DMS 273 treated with DMSO at 0.1 percent for 48 hours (cell line): ENCODE measurements at places on chromosomes 1 and 21.

DNA sequence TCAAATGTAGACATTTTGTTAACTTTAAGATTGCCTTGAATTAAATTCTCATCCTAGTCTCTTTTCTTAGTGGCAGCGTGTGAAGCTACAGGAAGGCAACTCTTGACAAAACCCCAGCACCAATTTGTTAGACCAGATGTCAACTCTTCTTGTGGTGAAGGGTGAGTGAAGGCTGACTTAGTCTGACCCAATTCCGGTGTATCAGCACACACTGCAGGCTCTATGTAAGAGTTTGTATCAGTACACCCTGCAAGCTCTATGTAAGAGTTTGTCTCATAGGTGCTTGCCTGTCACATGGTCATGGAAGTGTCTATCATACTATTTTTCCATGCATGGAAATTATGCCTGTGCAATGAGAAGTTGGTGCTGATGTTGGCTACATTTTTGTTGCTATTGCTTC lies 16.8 kb downstream of the CR2 start:
- no peak for DNase-seq

- no peak for DNase-seq
Observed at GRCh38 chr1:38600286-38600685, 259.3 kb downstream of the RRAGC start.

DNA sequence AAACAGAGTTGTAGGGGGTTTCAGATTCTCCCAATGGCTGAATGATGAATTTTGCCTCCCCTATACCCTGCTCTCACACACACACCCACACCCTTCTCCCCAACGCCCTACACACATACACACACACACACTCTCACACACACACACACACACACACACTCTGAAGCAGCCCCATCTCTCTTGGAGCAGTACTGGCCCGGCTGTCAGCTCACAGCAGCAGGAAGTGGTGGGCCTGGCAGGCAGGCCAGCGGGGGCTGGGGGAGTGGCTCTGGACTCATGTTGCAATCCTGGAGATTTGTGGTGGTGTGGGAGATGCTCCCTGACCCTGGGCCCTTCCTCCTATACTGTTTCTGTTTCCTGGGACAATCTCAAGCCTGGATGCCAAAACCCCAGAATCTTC lies 2.2 kb downstream of the IKBKE start:
- no peak for DNase-seq

DNA sequence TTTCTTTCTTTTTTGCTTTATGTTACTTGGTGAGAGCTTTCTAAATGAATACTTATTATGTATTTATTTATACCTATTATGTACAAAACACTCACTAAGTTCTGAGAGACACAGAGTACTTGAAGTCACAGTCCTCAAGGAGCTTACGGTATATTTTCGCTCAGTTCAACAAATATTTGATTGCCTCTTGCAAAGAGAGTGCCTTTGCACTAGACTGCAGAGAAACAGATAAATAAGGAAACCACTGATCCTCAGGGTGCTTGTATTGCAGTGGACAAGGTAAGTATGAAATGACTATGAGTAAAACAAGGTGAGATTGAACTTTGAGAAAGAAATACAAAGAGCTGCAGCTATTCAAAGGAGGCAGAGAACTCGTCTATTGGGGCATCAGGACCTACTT lies 123.3 kb downstream of the C1orf21 start:
- no peak for DNase-seq

DNA sequence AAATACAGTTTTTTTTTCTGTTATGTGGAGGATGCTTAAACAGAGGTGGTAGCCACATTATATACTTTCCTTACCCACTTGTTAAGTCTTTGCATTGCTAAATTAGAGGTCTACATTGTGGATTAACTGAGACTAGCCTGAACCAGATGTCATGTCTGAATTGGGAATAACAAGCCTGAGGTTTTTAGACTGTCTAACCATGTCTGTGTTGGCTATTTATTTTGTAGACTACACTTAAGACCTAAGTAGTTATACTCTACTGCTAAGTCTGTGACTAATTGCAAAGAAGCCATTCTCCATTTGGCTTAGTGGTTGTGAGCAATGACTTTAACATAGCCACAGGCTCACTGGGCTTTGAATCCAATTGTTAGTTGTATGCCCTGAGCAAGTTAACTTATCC lies 45.4 kb downstream of the CDC14A start:
- no peak for DNase-seq

DNA sequence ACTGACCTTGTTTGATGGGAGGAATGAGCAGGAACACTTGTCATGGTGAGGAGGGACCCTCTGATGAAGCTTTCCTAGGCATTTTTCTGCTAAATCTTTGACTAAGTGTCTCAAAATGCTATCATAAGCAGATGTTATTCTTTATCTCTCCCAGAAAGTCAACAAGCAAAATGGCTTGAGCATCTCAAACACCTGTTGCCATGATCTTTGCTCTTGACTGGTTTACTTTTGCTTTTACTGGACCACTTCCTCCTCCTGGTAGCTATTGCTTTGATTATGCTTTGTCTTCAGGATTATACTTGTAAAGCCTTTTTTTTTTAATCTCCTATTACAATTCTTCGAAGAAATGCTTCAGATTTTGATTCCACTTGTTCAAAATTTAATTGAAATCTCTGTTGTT lies 157.4 kb downstream of the GPR52 start:
- DNase-seq: no peak
